ENCODE measurements at places on chromosomes 11 and 22.

- no peak for DNase-seq
Measured at GRCh38 chr11:66976028-66976467, 944 bp downstream of the C11orf86 start.

DNA sequence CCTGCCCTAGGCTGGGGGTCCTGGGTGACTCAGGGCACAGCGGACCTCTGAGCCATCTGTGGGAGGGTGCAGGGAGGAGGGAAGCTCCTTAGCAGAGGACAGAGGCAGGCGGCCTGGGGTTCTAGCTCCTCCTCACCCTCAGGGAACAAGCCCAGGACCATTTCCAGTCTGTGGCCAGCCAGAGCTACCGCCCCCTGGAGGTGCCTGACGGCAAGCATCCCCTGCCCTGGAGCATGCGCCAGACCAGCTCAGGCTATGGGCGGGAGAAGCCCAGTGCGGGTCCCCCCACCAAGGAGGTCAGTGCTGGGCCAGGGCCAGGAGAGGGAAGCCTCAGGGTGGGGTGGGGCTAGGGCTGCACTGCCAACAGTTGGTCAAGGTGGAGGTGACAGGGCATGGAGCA is 26.0 kb upstream of the LRRC10B start:
- peak; percentile 34 for DNase-seq

DNA sequence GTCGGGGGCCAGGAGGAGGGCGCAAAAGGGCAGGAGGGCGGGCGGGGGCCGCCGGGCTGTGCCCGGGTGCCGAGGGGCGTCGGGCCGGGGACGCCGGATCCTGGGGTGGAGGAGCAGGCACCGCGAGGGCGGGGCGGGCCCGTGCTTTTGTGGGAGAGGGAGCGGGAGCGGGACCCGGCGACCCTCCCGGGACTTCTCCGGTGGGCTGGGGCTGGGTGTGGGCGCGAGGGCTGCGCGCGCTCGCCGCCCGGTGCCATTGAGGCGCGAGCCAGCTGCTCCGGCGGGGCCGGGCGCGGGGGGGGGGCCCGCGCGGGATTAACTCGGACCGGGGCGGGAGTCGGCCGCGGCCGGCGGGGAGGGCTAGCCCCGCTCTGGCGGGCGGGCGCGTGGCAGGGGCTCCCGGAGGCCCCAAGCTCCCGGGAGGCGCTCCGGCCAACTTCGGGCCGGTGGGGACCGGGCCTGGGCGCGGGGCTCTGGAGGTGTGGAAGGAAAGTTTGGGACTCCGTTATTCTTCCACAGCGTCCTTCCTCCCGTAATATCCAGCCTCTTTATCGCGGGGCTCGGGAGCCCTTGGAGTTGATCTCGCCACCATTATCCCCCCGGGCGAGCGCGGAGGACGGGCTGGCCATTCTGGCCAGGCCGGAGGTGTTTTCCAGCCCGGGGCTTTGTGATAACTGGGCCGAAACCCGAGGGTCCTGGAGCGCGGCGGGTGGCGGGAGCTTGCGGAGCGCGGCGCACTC is 936 bp downstream of the CECR2 start:
- no peak for DNase-seq

DNA sequence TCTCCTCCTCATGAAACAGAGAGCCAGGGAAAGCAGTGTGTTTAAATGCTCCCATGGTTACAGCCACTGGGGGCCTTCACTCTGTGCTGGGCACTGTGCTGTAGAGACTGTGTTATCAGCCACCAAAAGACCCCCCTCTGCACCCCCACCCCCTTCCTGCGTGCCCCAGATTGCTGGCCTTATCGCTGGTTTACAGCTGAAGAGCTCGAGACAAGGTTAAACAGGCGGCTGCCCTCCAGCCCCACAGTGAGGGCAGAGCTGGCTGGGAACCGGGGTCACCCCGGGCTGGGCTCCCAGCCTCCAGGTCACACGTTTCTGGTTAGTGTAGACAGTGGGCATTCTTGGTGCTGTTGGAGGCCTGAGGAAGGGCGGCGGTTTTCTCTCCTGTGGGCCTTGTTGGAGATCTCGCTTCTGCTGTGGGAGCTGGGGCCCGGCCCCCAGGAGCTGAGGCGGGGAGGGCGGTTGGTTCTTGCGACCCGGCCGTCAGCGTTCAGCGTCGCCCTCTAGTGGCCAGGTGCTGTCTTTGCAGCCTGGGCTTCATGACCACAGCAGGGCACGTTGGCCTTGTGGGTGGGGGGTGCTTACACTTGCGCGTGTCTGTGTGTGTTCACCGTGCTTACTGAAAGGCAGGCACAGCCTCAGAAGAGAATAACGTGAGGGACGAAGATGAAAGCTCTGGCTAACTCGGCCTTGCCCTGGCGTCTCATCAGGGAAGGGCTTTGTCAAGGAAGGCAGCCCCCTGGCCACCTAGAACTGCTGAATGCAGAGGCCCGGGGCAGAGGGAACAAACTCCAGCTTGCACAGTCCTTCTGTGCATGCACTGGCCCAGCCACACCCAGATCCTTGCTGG is 40.8 kb downstream of the TBC1D22A start:
- DNase-seq: peak; percentile 62

GRCh38 chr22:22110548-22111266 is 128.1 kb upstream of the TOP3B start:
- peak; percentile 37 for DNase-seq

DNA sequence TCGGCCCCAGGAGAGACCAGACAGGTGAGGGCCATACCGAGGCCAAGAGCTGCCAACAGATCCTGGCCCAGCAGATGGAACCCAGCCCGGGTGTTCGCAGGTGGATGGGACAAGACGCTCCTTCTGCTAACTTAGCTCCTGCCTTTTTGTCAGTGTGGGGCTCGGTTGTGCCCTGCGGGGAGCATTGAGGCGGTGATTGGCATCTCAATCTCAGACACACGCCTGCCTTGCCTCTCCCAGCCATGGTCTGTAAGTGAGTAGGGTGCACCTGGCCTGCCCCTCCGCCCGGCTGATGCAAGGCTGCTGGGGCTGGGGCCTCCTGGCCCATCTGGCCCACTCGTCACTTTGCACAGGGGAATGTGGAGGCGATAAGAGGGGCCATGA is 350.1 kb downstream of the TBC1D22A start:
- DNase-seq: no peak

DNA sequence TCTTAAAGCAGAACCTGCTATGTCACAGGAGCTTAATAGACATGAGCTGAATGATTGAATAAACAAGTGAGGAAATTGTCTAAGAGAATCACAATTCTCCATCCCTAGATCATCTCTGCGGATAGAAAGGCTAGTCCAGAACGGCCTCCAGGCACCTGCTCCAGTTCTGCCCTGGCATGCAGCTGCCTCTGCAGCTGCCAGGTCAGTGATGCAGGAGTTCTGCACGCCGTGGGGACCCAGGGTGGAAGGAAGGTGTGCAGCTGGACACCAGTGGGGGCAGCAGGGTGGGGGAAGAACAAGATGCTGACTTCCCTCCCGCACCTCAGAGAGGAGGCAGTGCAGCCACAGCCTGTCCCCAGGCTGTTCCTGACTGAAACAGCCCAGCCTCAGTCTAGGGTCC is 192.1 kb upstream of the NCAM1 start:
- no peak for DNase-seq

- peak; percentile 14 for DNase-seq
Measured at GRCh38 chr22:44455151-44455962, 42.7 kb downstream of the RTL6 start.

- no peak for DNase-seq
Measured at GRCh38 chr11:71153005-71153390, 99.4 kb downstream of the SHANK2 start.

GRCh38 chr22:48403521-48404403 is 1423.9 kb downstream of the BRD1 start:
- no peak for DNase-seq

- DNase-seq: no peak
Measured at GRCh38 chr11:64484191-64485022, 106.6 kb upstream of the SLC22A12 start.

DNA sequence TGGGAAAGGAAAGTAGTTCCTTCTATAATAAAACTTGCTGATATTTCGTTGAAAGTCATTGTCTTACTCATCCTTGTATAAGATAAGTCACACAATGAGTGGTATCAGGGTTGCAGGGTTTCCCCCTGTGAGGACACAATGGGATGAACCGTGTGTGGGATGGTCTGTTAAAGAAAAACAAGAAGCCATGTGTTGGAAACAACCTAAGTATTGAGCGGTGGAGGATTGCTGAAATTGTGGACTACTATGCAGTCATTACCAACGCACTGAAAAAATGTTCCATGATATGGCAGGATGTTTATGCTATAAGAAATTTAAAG is 28.6 kb downstream of the PTPRJ start:
- peak; percentile 57 for DNase-seq

- no peak for DNase-seq
Measured at GRCh38 chr11:64919627-64920026, 2.6 kb upstream of the ATG2A start.

- peak; percentile 39 for DNase-seq
Measured at GRCh38 chr11:34065505-34066203, 14.1 kb downstream of the CAPRIN1 start.

DNA sequence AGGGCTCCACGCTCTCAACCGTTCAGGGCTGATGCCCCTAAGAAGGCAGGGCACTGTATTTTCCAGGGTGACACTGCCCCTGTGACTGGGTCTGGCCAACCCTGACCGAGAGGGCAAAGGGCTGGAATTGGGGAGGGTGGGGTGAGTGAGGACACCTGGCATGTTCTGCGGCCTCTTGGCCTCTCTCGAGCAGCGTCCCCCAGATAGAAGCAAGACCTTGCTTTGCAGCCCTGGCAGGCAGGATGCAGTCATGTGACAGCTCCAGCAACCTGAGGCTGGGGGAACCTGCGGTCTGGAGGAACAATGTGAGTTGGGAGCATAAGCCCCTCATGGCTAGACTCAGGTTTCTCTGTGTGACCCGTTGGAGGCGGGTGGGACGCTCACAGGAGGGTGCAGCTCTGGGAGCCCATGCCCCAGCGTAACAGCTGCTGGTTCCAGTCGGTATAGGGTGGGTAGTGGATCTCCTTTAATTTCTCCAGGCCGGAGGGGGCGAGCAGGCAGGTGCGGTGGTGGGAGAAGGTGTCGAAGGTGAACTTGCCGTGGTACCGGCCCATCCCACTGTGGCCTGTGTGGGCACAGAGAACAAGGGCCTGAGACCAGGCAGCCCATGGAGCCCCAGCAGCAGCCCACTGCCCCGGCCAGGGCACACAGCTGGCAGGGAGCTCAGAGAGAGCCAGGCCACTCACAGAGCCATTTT is 11.4 kb downstream of the ALDH3B2 start:
- DNase-seq: no peak

DNA sequence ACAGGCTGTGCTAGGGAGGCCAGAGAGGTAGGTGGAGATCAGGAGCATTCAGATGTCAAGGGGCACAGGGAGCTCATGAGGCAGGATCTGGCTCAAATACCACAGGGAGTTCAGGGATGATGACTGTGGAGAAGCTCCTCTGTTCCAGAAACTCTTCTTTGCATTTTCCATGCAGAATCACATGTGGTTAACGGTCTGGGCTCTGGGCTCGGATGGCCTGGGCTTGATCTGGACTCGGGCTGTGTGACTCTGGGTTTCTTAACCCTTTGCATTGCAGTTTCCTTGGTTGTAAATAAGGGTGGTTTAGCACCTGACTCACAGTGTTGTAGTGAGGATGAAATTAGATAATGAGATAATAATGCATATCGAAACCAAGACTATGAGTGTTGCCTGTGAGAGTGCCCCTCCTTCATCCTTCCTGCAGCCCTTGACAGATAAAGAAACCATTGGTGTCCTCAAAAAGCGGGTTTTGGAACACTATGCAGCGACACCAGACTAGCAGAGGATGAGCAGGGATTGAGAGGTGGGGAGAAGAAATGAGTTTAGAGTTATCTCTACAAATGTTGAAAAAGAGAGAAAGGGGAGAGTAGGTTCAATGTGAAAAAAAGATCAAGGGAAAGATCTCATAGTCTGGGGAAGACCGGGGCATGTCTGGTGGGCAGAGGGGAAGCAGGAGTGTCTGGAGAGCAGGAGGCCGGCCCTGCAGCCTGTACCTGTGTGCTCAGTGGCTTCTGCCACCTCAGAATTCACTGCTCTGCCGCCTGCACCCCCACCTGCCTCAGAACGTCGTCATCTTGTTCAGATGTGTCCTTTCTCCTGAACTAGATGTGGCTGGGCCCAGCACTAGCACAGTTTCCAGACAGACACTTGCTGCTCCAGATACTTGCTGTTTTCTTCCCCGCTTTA is 197.8 kb upstream of the SORL1-AS1 start:
- no peak for DNase-seq

GRCh38 chr11:112266410-112266778 is 5.7 kb upstream of the PLET1 start:
- DNase-seq: no peak

DNA sequence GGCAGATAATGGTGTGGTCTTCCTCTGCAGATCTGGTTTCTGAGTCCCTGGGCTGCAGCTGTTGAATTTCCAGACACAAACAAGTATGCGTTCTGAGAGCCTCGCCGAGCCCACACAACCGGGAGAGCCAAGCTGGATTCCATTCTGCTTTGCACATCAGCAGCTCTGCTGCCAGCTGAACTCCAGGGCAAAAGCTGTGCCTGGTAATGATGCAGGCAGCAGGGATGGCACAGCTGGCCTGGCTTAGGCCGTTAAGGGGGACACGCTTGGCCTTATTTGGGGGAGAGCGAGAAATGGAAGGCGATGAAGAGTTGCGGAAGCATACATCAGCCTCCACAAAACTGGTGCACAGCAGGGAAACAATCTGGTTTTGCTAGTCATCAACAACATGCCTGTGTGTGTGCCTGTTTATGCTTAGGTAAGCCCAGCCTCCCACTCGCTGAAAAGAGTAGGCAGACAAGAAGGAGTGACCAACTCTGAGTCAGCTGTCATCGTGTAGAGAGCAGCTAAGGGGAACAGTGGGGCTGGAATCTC is 25.1 kb downstream of the ADAMTS8 start:
- no peak for DNase-seq

DNA sequence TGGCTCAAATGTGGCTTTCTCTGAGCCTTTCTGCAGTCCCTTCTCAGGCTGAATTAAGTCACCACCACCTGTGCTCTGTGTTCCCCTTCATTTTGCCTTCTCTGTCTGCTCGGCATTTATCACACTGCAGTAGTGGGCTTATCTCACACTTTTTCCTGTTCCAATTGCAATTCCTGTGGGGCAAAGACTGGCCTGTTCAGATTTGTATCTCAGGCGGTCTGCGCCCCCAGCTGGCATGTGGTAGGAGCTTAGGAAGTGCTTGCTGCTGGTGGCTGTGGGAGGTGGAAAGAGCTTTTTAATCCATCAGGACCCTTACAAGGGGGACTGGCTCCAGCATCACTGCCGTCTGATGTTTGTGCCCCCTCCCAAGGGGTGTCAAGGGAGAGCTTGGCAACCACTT is 21.2 kb downstream of the BMAL1 start:
- DNase-seq: no peak

GRCh38 chr11:120125024-120125423 is 12.9 kb downstream of the TRIM29 start:
- no peak for DNase-seq

GRCh38 chr11:77069969-77070582 is 3.3 kb downstream of the CAPN5 start:
- DNase-seq: no peak

DNA sequence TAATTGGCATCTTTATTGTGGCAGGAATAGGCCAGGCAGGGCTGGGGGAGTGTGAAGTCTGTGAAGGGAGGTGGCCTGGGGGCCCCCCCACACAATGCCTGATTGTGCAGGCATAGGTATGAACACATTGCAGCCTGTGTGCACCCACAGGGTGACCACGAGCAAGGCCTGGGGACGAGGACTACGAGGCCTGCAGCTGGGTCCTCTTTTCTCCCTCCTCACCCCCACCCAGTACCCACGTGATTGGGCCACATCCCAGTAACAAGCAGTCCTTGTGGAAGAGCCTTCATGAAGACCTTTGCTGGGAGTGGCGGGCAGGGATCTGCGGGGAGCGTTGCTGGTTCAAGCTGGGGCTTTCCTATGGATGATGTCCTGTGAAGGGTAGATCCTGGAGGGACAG is 29.3 kb downstream of the ZBTB16 start:
- no peak for DNase-seq

All from activated T-cell treated with anti-CD3 and anti-CD28 coated beads for 48 hours (primary cell).